ENCODE measurements at places on chromosomes 4 and X.

- DNase-seq = no peak
Measured at GRCh38 chr4:112125416-112125815, 19.8 kb upstream of the FAM241A start.

DNA sequence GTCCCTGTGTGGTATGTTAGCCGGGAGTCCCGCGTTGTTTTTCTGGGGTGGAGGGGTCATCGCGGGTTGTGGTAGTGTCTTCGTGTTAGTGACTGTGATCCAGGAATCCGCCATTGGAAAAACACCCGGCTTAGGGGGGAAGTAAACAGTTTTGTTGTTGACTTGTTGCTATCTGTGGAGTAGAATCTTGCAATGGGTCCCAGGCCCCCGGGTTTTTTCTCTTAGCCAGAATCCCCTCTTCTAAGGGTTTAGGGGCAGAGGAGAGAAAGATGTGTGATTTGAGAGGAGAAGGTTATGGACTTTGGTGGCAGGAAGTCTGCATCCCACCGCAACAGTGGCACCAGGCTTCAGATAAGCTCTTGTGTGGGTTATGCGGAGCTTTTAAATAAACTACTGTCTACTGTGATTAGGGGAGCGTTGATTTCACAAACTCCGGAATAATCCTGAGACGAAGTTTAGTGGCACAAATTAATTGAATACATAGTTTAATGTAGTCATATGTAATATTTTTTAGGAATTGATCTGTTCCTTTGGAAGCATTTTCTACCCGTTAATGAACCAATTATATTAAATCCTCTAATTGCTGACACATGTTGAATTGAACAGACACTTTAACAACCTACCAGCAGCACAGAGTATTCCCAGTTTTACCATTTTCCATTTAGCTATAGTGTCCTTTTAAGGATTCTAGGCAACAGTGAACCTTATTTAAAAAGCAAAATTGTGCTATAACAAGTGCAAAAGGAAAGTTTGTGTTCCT is 1.4 kb downstream of the DDX3X start:
- DNase-seq = no peak

DNA sequence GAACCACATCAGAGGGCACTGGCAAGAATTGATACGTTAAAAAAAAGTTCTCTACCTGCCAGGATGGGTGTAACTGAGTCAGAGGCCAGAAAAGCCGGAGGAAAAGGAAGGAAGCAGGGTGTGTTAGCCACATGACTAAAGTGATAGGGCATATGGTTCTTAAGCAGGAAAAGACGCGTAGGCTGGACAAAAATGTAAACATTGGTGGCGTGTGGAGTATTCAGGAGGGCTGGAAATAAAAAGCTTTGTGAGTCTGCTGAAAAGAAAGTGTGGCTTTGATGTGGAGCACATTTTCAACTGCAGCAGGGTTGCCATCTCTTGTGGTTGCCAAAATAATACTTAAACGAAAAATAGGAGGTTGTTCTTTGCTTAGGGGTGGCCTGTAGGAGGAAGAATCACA is 186.5 kb upstream of the RPL34 start:
- DNase-seq = no peak

DNA sequence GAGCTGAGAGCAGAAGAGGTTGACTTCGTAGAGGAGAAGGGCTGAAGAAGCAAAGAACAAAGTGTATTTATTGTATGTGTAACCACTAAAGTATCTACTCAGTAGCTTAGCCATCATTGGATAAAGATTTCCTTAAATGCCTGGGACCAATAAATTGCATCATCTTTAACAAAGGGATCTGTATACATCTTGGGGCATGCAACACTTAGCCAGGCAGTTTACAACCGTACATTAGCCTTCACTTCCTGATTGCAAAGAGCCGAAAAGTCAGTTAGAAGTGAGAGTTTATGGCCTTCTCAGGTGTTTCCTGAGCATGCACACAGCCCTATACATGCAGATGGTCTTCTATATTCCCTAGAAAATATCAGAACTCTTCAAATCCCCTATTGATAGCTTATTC is 68.0 kb upstream of the MAGED1 start:
- DNase-seq = no peak

DNA sequence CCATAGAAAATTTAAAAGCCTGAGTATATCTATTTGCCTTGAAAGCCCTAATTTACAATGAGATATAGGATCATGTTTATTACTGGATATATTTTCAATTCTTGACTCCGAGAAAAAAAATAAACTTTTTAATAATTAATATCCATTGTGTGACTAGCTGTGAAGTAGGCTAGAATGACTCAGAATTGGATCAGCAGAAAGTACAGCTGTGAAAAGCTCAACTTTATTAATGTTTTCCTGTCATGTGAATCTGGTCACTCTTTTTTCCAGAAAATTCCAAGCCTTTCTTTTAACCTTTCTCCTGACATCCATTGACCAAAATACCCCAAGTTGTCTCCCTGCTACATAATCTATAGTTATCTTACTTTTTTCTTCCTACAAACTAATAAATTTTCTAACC is 171.8 kb upstream of the PACRGL start:
- no peak for DNase-seq

- peak; percentile 17 for DNase-seq
Measured at GRCh38 chr4:75724867-75725724, 719 bp downstream of the USO1 start.

DNA sequence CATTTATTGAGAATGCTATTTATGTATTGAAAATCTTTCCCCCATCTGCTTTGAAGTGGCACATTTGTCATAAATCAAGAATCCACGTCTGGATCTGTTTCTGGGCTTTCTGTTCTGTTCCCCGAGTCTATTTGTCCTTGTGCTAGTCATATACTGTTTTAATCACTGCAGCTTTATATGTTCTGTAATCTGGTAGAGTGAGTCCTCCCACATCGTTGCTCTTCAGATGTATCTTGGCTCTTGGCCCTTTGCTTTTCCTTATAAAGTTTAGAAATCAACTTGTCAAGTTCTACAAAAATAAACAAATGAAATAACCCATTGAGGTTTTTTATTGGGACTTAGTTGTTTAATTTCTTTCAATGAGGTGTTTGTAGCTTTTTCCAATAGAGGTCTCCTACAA is 29.0 kb downstream of the LONRF3 start:
- DNase-seq = no peak

GRCh38 chrX:119374736-119375135 is 24.4 kb upstream of the SLC25A43 start:
- no peak for DNase-seq

- no peak for DNase-seq
Measured at GRCh38 chrX:45758319-45758718, 557.6 kb upstream of the DIPK2B start.

DNA sequence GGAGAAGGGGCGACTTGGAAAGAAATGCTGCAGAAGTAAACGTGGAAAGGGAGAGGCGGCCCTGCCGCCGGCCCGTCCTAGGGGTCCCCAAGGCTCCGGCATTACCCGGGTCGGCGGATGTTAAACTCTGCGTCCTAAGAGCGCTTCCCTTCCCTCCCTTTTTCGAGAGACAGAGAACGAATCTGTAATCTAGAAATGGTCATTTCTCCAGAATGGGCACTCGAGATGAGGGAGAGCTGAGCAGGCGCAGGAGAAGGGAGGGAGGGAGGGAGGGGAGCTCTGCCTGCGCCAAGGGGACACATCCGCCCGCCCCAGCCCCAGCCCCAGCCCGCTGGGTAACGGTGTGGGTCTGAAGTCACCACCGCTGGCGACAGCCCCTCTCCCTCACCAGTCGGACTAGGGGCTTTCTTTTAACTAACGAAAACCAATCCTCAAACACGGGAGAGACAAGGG is 1.7 kb downstream of the HCFC1 start:
- DNase-seq = no peak

GRCh38 chrX:65574356-65574755 is 39.8 kb upstream of the LAS1L start:
- DNase-seq = no peak

GRCh38 chrX:109841257-109841656 is 108.2 kb upstream of the ACSL4 start:
- no peak for DNase-seq

DNA sequence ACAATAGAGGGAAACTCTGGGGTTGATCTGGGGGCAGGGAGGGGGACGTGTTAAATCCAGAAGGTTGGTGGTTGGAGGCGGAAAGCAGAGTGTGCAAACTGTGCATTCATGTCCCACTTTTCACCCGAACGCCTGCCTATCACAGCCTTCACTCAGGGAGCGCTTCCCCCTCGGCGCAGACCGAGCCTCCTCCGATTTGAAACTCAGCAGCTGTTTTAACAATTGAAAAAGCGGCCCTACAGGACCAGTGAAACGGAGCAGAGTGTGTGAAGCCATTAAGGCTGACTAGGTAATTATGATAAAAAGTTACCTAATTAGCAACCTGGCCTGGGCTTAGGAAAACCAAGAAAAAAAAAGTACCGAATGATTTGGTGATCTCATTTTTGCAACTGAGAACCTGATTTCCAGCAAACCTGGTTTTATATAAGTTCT is 685 bp upstream of the NDNF start:
- no peak for DNase-seq

DNA sequence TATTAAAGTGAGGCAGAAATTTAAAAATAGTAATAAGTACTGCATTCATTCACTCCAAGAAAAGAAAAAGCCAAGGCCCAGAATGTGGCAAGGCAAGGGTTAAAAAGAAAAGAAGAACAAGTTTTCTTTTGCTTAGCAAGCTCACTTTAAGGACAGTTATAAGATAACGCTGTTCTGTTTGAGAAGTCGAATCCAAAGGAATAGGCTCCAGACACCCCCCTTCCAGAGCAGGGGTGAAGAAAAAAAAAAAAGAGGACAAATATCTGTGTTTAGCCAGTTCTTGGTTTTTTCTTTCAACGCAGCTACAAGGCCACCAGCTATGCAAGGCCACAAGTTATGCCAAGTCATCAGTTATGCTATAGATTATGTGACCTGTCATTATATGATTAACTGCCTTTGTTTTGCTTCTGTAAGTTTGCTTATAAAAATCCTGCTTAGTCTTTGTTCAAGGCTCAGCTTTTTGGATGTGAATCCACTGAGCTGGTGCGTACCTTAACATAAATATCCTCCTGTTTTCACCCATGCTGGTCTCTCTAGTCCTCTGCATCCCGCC is 1.4 kb downstream of the GRK4 start:
- no peak for DNase-seq

DNA sequence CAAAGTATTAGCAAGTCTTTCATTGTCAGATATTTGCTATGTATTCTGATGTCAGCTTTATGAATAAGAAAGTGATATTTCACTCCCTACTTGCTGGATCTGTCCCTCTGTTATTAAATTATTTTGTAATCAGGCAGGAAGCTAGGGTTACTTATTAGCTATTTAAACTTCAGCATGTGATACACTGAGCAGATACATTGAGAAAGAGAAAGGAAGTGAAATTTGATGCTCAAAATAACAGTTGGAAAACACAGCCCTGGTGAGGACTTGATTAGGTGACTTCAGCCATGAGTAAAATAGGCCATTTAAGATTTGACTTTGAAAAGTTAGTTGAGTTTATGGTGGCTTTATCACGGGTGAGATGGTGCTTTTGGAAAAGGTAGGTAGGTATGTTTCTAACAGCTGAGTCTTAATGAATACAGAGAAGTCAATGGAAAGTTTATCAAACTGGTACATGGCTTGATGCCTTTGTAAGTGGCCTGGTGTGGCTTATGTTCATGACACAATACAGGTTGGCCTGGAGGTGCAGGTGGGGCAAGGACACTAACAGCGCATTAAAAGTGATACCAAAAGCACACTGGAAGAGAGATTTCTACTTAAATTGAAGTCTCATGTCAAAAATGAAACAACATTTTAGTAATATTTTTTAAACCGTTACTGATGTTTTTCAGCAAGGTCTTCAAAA is 321.2 kb upstream of the SPOCK3 start:
- DNase-seq = no peak

- no peak for DNase-seq
Measured at GRCh38 chr4:90844241-90844640, 717.0 kb downstream of the CCSER1 start.

DNA sequence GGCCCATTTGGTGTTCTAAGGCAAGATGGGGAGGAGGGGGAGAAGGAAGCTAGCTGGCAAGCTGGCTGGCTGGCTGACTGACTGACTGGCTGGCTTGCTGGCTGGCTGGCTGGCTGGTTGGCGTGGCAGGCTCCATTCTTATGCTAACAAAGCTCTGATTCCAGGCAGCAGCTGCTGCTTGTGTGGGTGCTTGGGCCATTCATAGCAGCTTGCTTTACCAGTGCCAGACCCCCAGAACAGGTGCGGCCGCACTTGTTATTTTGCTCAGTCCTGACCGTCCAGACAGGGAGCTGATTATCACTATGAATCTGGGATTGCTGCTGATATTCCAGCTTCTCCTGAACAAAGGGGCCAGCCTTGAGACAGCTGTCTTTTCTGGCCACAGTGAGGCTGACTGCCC is 131.2 kb upstream of the PAK3 start:
- DNase-seq = no peak

- DNase-seq = no peak
Measured at GRCh38 chr4:25442863-25443307, 65.8 kb downstream of the ANAPC4 start.

DNA sequence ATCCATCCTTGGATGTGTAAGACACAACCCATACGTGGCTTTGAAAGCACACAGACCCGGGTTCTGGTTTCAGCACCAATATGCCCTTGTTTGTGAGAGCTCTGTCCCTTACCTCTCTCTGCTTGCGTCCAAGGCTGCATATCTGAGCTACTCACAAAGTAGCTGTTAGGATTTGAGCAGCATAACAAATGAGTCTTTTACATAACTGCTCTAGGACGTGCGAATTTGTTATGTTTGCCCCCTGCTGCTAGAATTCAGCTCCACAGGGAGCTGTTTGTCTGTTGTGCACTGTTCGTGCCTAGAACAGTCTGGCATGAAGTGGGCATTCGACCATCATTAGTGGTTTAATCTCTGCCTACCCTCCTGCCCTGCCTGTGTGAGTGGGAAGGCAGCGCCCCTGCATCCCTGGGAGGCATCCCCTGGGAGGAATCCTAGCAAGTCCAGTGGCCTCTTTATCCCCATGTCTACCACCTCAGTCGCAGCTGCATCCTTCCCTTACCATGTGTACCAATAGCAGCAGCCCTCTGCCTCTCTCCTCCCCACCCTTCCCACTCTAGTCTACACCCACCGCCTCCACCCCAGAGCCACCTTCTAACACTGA is 42.1 kb downstream of the SLC2A9 start:
- DNase-seq = no peak

GRCh38 chr4:73844345-73844744 is 7.9 kb downstream of the CXCL6 start:
- DNase-seq = no peak

- DNase-seq = no peak
Measured at GRCh38 chrX:19544693-19545305, 29.5 kb upstream of the MAP3K15 start.

GRCh38 chr4:75819121-75819520 is 83.1 kb downstream of the PPEF2 start:
- DNase-seq = no peak

GRCh38 chrX:40095583-40096394 is 2.0 kb downstream of the BCOR start:
- no peak for DNase-seq

GRCh38 chr4:23881674-23882337 is 8.0 kb downstream of the PPARGC1A start:
- DNase-seq = no peak

GRCh38 chr4:163606896-163607691 is 112.6 kb downstream of the TMA16 start:
- DNase-seq = no peak

All from stimulated activated CD4-positive, alpha-beta T cell treated with anti-CD3 and anti-CD28 coated beads, TNF-alpha, amount 100 ng/mL, for 4 hours (primary cell).